Fibroblast of lung (primary cell): ENCODE measurements at places on chromosomes 13 and 19. TPM values are rescaled to one million over a fixed set of nuclear protein-coding genes. Genes with fewer than 3 reads are reported as not detected.

The ZDHHC20 gene
- total RNA-seq: 77.8 and 81.6 TPM in 2 replicates

The WTIP gene
- 38.5 and 49.0 TPM in 2 replicates for total RNA-seq

The TEKTIP1 gene
- total RNA-seq: not detected in 2 replicates

The CYP2A7 gene
- total RNA-seq: not detected in 2 replicates

The MAB21L1 gene
- 0.77 and 2.0 TPM in 2 replicates for total RNA-seq

The VAV1 gene
- total RNA-seq: not detected in 2 replicates

The LRRC4B gene
- 0.17 and 0.26 TPM in 2 replicates for total RNA-seq

The LAMP1 gene
- total RNA-seq: 225 and 230 TPM in 2 replicates

The PTH2 gene
- total RNA-seq: not detected in 2 replicates

The HIPK4 gene
- total RNA-seq: 0.17 and 0.26 TPM in 2 replicates

The CRLF1 gene
- total RNA-seq: 2.3 and 2.5 TPM in 2 replicates

The ZNF460 gene
- 78.1 and 80.9 TPM in 2 replicates for total RNA-seq
